Thoracic aorta (tissue), 2 donors: ENCODE measurements at places on chromosomes 5 and 9. TPM values are rescaled to one million over a fixed set of nuclear protein-coding genes. Genes with fewer than 3 reads are reported as not detected.
A peak's percentile ranks its signal among the peaks of the same experiment; 100 is the strongest.

DNA sequence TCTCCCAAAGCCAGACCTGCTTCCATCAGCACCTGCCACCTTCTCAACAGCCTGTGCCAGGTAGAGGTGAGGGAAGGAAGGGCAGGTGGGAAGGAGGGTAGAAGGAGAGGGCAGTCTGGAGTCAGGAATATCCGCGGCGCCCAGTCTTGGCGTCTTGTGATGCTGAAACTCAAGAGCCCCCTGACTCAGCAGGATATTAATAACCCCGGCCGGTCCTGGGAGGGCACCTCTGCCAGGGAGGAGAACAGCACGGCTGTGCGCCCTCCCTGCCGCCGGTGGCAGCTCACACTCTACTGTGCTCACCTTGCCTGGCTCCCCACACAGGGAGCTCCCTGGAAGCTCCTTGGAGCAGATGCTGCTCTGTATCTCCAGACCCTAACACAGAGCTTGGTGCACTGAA is 11.6 kb upstream of the NTNG2 start:
- DNase-seq: no peak

- DNase-seq: no peak
These were observed 536 bp downstream of the FEM1C start for GRCh38 chr5:115544043-115544435.

DNA sequence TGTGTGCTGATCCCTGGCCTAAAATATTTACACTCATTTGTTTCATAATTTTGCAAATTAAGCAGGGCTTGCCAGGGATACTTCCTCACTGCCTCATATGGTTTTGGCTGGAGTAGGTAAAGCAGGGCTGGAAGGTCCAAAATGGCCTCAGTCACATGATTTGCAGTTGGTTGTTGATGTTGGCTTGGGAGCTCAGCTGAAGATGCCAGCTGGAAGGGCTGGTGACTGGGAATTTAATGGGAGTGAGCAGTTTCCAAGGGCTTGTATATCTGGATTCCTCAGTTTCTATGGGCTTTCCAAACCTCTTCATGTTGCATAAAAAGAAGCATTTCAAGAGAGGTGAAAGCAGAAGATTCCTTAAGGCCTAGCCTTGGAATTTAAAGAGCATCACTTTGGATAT is 729.3 kb downstream of the CDH18 start:
- no peak for DNase-seq

GRCh38 chr9:86965636-86966395 is 18.5 kb upstream of the GAS1 start:
- no peak for DNase-seq

DNA sequence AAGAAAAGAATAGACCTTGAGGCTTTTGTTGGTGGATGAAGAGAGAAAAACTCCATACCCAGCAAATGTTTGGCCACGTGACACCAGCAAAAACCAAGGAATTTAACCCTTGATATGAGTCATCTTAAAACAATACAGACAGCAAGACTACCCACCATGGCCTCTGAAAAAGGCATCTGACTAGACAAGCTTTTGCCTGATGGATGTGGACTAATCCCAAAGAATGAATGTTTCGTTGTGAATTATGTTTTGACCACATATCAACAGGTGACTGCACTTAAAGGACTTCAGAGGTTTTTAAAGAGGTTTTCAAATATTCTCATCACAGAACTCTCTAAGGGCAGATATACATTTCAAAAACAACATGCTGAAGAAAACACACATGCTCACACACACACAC is 33.0 kb upstream of the SLC1A3 start:
- DNase-seq: no peak

DNA sequence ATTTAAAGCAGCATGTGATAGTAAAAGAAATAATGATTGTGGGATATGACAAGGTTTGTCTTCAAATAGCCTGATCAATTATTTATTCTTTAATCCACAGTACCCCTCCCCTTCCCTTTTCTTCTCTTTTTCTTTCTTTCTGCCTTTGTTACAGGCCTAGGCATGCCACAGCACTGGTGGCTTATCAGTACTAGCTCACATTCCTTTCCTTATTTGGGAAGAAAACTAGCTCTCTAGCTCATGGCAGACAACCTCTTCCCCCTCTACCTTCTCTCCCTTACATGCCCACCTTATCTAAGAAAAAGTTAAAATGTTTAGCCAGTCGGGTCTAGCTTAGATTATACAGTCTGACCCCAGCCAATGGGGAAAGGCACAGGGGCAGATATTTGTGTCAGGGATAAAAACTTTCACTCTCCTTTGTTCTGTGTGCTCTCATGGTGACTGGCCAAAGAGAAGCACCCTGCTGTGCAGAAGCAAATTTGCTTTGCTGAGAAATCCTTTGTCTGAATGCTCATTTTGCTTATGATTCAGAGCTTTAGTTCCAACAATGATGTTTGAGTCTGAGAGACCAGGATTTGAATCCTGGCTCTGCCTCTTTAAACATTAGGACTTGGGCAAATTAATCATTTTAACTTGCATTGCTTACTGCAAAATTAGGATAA is 75.8 kb upstream of the CDH12 start:
- DNase-seq: no peak

GRCh38 chr5:57692582-57693487 is 210.2 kb upstream of the ACTBL2 start:
- DNase-seq: peak; percentile 57

GRCh38 chr5:149804478-149805450 is 74.7 kb downstream of the PPARGC1B start:
- no peak for DNase-seq

GRCh38 chr5:54518146-54518817 is 723 bp downstream of the SNX18 start:
- no peak for DNase-seq

GRCh38 chr9:33921967-33922895 is 105.3 kb downstream of the UBE2R2 start:
- no peak for DNase-seq

- DNase-seq: no peak
These were observed 307.0 kb downstream of the CWC27 start for GRCh38 chr5:65075623-65076250.

DNA sequence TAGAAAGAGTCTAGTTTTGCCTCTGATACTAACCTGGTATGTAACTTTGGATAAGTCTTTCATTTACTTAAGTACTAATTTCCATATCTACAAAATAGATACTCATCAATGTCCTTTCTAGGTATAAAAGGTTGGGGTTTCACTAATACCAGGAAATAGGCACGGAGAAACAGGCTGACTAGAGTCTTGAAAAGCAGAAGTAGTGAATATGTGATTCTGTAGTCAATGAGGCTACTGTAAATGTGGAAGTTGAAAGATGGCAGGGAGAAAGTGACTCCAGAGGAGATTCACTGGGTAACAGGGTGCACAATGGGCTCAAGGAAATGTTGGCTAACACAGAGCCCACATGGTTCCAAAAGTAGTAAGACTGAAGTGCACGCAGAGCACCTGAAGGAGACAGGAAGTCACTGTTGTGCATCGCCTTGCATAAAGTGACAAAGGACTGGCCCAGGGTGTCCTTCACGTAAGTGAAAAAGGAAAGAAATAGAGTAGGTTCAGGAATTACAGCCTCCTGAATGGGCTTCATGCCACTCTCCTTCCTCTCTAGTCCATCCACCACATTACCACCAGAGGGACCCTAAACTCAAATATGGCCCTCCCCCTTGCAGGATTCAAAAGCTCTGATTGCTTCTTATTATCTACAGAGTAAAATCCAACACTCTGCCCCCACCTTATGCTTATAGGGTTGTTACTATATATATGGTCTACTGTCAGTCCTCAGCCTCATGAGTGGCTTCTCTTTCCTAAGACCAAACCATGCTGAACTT is 288.0 kb upstream of the SMARCA2 start:
- DNase-seq: no peak

GRCh38 chr5:54243483-54244080 is 66.8 kb downstream of the ARL15 start:
- no peak for DNase-seq

DNA sequence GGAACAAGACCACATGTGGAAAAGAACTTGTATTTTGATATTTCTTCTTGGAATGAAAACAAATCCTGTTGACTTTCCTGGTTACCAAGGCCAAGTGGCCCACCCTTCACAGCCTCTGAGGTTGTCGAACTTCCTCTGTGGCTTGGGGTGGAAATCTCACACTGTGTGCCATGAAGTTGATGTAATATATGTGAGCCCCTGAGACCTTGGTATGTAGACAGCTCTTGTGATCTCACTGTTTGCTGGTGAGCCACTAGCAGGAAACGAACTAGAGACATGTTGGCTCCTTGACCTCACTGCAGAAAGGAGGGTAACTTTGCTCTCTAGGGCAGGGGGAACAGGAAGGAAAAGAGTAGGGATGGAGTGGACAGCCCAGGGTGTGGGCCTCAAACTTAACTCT is 159.4 kb downstream of the ARHGAP26 start:
- no peak for DNase-seq

- no peak for DNase-seq
These were observed 14.9 kb downstream of the CD180 start for GRCh38 chr5:67181648-67182221.

- DNase-seq: no peak
These were observed 139.9 kb downstream of the RFX3 start for GRCh38 chr9:3385871-3386270.

- no peak for DNase-seq
These were observed 68.1 kb downstream of the FBN2 start for GRCh38 chr5:128469912-128470311.

GRCh38 chr5:149089796-149090195 is 26.9 kb upstream of the SH3TC2 start:
- no peak for DNase-seq

DNA sequence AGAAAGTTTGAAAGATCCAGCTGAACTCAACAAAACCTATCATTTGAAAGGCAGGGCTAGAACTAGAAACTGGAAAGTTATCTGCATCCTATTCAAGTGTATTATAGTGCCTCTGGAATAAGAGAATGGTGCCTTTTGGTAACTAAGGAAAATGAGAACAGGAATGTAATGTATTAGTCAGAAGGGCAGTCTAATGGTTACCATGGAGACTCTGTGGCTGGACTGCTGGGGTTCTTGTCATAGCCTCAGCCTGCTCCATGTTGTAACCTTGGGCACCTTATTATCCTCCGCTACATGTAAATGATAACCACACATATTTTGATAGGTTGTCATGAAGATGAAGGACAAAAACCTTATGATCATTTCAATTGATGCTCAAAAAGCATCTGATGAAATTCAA is 24.6 kb upstream of the IFNB1 start:
- no peak for DNase-seq

DNA sequence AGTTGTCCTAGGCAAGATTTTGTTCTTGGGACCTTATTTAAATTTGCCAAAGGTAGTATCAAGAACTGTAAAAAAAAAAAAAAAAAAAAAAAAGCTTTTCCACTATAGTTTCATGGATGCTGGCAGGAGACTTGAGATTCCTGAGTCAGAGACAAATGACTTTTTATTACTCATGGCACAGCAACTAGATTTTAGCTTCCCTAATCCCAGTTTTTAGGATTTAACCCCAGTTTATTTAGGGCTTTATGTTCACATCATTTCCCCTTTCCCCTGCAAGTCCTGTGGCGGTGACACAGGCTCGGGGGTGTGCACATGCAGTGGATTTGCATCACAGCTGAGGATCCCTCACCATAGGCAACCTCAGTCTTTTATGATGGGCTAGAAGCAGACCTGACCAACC is 144.9 kb downstream of the GOLPH3 start:
- DNase-seq: no peak

GRCh38 chr5:81208904-81209303 is 24.2 kb upstream of the CKMT2 start:
- no peak for DNase-seq

- no peak for DNase-seq
These were observed 4.6 kb downstream of the NMRK1 start for GRCh38 chr9:75083188-75083970.

FOXI1 gene
- total RNA-seq: not detected

STK32A gene
- 9.5 TPM for total RNA-seq

WDR38 gene
- not detected for total RNA-seq

ZDHHC12 gene
- total RNA-seq: 37.0 TPM

TLX3 gene
- not detected for total RNA-seq

SYK gene
- 23.3 TPM for total RNA-seq

GCNT4 gene
- 3.1 TPM for total RNA-seq
